ENCODE measurements at places on chromosomes 3 and 15.

DNA sequence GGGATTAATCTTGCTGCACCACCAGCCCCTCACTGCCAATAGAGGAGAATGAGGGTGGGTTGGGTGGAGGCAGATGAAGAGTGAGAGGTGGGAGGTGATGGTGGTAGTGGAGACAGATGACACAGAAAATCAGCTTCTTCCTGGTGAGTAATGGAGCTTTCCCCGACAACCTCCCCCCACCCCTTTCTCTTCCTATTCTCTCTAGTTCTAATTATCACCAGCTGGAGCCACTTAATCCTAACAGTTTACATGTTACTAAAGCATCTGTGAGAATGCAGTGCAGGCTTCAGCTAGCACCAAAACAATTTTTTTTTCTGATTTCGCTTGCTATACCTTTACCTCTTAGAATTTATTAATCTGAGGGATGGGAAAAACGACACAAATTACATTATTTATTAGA lies 116.1 kb upstream of the DNAJC19 start:
- DNase-seq, result no peak

- no peak for DNase-seq
Measured at GRCh38 chr3:150763841-150764483, 993 bp upstream of the SIAH2 start.

DNA sequence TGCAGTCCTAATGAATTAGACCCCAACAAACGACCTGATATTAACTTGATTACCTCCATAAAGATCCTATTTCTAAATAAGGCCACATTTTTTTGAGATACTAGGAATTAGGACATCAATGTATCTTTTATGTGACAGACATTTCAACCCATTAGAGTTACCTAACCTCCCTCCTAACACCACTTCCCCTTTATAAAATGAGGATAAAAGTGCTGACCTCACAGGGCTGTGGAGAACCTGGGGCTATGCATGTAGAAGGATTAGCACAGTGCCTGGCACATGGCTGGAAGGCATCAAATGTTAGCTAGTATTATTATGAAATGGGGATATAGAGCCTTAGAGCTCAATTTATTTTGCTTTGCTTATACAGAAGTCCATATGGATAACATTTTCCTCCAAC lies 53.5 kb upstream of the LRRN1 start:
- no peak for DNase-seq

GRCh38 chr15:42273900-42274701 lies 868 bp upstream of the TMEM87A start:
- no peak for DNase-seq
